Stimulated activated CD8-positive, alpha-beta memory T cell treated with anti-CD3 and anti-CD28 coated beads, Interleukin-7, amount 100 ng/mL, for 1 hour (primary cell): ENCODE measurements at places on chromosomes 1 and 21.

DNA sequence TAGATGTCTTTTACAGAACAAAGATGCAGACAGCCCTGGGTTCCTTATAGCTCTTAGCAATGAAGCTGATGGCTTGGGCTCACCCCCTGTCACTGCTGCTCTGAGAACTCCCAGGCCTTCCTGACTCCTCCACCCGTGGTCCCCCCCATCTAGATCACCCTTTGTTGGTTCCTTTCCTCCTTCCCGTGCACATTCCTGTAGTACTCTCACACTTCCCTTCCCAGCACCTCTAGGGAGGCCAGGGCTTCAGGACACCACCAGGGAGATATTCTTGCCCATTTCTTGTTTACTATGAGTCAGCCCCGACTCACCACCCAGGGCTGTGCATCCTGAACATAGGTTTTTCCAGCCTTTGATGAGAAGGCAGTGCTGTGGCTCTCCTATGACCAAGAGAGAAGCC, 14.4 kb upstream of the NOS1AP start:
- DNase-seq = no peak

GRCh38 chr21:31132574-31133242, 94.4 kb upstream of the KRTAP19-8 start:
- DNase-seq = peak; percentile 30

GRCh38 chr1:204277563-204278219, 63.9 kb upstream of the GOLT1A start:
- no peak for DNase-seq

DNA sequence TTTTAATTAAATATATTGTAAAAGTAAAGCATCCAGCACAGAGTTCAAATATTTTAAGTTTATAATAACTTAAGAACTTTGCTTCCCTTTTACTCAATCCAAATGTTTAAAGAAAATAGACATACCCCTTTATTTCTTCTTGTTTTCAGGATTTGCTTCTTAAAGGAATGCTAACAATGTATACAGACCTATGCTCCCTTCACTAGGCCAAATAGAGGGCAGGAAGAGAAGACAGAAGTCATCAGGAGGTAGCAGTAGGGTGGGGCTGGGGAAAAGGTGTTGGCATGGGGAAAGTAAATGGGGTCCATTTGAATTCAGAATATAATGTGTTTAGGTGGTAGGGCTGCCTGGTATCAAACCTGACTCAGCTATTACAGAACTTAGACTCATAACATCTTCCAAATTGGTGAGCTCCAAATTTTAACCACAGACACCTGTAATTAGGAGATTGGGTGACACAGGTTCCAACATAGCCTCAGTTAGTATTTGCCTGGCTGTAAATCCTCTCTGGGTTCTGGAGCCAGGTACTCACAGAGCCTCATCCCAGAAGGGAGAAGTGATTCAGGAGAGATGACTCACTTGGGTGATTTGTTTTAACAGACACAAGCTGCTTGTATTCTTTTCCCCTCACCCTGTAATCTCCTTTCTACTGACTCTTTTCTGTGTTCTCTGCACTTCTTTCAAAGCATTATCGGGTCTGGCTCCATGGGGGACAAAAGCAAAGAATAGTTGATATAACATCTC, 60.1 kb upstream of the DUSP10 start:
- DNase-seq = no peak
